GM13976 (cell line): ENCODE measurements at places on chromosomes 2 and 18.

GRCh38 chr2:46333912-46334311, 36.7 kb downstream of the EPAS1 start:
- no peak for DNase-seq

DNA sequence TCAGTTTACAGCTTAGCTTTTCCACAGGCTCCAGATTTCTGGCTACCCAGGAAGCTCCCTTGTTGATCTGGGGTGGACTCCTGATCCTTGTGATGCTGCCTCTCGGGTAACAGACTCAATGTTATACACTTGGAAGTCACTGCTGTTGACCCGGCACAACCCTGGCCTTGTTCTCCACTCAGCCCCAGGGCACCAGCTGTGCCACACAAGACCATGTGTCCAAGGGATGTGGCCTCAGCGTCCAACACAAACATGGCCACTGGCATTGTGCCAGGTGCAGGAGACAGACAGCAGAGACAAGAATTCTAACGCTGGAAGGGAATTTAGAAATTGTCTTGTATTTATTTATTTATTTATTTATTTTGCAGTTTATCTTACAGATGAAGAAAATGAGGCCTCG, 39.0 kb upstream of the PPP4R1 start:
- DNase-seq: no peak

DNA sequence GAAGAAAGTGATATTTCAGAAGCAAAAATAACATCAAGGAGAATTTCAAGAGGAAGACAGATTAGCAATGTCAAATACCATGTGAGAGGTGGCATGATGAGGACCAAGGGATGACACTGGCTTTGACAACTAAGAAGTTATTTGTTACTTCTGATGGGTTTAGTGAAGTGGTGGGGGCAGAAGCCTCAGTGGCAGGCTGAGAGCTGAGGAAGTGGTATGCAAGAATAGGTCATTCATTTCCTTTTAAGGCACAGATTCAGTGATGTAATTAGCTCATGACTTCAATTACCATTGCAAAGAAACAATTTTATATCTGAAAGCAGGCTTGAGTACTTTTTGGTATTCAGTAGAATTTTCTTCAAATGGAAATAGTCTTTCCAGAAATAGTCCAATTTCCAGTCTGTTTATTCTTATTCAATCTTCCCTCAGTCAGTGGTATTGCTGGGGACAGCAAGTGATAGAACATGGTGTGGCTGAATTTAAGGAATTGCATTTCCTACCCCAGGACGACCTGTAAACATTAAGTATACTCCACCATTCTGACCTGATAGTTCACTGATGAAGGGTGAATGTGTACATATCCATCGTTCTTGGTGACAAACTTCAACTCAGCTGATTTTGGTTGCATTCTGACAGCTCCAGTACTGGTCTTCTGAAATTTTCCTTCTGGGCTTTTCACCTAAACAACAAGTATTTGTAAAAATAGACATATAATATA, 28.2 kb downstream of the GEMIN6 start:
- peak; percentile 34 for DNase-seq

- no peak for DNase-seq
Observed at GRCh38 chr2:240999873-241000541, 1.6 kb downstream of the SNED1 start.

DNA sequence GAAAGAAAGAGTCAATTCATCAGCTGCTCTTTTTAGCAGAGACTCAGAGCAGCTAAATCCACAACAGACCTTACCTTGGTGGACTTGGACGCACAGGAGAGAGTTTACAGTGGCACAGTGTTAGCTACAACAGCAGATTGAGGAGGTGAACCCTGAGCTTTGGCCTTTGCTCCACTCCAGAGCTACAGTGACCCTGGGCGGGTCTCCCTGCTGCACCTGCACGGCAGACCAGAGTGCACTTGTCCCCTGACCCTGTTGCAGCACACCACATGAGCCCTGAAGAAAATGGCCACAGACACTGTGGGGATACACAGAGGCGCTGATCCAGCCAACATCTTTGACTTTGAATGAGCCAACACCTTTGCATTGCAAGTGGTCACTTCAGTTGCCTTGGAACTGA, 11.0 kb downstream of the SLC19A3 start:
- DNase-seq: no peak

- DNase-seq: no peak
Observed at GRCh38 chr2:238142382-238143205, 4.1 kb downstream of the KLHL30 start.

DNA sequence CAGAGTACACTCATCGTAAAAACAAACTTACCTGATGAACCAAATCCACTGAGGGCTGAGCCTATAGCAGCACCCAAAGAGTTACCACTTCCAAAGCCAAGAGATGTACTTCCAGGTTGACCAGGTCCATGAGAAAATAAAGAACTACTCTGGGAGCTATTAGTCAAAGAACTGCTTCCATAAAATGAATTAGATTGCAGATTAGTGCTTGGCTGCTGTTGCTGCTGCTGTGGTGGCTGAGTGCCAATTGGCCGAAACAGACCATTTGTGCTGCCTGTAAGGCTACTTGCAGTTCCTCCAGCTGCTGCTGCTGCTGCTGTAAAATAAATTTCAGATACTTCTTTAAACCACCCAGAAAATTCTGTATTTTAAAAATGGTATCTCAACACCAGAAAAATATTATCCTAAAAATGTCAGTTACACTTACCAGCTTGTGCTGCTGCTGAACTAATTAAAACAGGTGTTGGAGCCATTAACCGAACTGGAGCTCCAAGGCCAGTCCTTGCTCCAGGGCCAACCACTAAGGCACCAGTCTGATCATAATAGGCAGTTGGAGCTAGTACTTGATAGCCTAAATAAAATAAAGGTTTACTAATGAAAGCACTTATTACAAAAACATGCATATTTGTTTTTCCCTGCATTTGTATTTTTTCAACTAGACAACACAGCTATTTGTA, 58.1 kb upstream of the SDC1 start:
- no peak for DNase-seq

DNA sequence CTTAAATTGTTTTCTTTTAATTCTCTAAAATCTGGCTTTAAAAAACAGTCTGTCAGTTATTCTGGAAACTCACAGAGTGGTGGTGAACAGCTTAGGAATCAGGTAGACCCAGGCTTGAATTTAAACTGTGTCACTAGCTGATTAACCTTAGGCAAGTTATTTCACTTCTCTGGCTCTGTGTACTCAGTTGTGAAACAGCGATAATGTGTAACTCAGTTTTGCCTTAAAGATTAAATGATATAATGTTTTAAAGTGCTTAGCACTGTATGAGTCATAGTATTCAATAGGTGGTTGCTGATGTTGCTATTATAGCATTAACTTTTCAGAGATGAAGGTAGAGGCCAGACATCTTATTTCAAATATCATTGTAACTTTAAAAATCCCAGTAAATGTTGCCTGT, 40.7 kb downstream of the PKP4 start:
- DNase-seq: no peak

DNA sequence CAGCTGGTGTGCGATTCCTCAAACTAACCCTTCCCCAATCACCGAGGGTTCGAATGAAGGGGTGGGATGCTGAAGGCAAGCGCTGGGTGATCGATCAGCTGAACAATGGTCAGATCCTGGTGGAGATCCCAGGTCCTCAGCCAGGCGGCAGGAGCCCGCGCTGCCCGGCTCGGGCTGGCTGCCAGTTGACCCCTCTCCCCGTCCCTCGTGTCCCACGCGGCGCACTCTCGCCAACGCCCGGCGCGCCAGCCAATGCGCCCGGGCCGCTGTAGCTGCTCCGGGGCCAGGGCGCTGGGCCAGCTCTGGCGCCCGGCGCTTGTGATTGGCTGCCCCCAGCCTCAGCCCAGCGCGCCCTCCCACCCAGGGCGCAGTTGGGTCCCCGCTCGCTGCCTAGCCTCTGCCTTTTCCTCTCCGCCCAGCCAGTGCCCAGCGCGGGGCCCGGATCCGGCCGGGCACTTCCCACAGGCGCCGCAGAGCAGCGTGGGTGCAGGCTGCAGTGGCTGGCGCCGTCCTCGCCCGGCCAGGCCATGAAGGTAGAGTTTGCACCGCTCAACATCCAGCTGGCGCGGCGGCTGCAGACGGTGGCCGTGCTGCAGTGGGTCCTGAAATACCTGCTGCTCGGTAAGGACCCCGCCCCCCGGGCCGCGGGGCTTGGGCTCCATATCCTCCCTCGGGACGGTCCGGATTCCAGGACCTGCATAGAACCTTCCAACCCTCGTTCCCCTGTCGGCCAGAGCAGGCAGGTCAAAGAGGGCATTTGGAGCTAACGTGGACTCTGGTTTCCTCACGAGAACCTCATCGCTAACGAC, at the start of gene MOGAT1:
TSS of gene MOGAT1 (plus strand) at position 400 of the 809 bp plus-strand sequence. CDS start at position 528, 128 bp downstream.
- DNase-seq: peak; percentile 43

DNA sequence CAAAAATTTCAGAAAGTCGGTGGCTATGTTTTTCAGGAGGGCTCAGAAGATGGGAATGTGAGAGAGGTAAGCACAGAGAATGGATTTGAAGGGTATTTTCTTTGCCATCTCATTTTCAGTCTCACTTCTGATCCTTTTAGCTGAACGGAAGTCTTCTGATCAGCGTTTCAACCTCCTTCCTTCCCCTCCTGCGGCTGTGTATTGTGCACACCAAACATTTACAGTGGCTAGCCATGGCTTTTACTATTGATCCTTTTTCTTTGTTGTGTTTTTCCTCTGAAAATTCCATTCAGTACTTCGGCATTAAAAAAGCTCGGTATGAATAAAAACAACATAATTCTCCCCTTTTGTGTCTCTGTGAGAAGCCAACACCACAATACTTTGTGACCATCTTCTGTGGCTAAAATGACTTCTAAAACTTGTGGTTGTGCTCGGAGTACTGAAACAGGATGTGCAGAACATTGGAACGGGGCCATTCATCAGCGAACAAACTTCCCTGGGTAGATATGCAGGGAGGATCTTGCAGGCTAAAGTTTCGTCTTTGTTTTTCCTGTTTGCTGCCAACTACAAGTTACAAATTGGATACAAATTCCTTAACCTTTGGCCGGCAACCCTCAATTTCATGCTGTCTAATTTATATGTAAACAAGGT, 260.8 kb upstream of the FAM98A start:
- no peak for DNase-seq

DNA sequence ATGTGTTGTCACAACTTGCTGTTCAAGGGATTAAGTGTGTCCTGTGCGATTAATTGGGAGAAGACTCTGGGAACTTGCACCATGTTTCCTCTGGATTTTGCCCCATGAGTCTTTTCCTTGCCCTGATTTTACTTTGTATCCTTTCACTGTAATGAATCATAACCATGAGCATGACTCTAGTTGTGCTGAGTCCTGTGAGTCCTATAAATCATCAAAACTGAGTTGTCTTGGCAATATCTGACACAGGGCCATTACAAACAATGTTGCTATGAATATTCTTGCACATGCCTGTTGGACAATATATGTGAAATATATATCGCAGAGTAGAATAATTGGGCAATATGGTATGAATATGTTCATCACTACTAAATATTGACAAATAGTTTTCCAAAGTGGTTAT, 56.5 kb upstream of the COL5A2 start:
- DNase-seq: no peak

DNA sequence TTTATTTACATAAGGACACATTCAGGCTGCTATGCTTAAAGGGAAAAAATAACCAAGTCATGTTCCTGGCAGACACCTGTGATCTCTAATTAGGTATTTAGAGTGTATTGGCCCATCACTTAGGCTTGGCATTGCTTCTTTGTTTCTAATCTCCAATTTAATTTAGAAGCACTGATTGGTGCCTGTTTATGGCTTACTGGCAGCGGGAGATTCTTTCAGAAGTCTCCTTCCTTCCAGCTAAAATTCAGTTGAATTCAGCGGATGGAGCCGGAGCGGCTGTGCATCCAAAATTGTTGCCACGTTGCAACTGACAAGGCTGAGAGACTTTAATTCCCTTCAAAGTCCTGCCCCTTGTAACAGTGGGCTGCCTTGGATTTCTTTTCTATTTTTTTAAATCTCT, 66.5 kb downstream of the VWA3B start:
- no peak for DNase-seq

GRCh38 chr2:232436381-232437194, 19.4 kb upstream of the ALPI start:
- DNase-seq: no peak

DNA sequence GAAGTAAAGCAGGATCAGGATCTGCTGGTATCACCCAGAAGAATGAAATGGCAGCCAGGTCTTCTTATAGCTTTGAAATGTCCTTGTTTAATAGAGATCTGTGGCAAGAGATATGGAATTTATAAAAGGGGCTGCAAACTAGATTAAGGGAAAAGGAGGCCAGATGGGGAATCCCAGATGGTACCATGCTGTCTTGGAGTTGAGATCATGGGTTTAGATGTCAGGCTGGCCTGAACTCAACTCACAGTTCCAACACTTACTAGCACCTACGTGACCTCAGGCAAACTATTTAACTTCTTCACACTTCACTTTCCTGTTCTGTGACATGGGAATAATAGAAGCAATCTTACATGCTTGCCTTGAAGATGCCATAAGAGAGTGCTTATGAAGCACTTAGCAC, 188.2 kb downstream of the ALK start:
- no peak for DNase-seq

- DNase-seq: no peak
Observed at GRCh38 chr2:204127238-204127637, 190.7 kb downstream of the ICOS start.
